ENCODE measurements at places on chromosomes 6 and 20. TPM values are rescaled to one million over a fixed set of nuclear protein-coding genes. Genes with fewer than 3 reads are reported as not detected.

DNA sequence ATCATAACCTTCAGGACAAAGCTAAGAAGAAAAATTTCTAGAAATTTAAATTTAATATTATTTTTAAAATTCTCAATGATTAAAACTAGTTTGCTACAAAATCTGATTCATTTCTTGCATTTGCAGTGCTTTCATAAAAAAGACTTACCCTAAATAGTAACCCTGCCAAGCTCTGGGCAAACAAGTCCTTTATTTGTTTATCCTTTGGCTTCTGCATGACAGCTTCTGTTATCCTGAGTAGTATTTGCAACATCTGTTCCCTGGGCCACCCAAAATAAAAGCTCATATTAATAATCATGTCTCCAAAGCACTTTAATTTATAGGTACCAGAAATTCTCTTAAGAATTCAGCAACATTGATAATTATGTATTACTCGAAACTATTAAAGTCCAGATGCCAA is 101.3 kb downstream of the RALGAPA2 start:
- DNase-seq, result no peak

DNA sequence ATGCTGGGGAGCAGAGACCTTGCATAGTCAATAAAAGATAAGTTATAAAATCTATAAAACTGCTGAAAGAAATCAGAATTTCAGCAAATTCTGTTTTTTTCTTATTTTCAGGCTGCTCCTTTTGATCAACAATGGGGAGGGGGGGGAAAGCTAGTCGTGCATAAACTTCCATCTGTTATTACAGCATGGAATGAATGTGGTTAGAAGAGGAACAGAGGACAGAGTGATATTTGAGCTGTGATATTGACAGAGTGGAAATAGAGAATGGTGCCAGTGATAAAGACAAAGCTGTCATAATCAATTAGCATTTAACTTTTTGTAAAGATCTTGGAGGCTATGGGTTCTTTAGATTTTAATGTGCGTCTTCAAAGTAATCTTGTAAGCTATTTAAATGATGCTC is 43.4 kb upstream of the QKI start:
- DNase-seq, result no peak

DNA sequence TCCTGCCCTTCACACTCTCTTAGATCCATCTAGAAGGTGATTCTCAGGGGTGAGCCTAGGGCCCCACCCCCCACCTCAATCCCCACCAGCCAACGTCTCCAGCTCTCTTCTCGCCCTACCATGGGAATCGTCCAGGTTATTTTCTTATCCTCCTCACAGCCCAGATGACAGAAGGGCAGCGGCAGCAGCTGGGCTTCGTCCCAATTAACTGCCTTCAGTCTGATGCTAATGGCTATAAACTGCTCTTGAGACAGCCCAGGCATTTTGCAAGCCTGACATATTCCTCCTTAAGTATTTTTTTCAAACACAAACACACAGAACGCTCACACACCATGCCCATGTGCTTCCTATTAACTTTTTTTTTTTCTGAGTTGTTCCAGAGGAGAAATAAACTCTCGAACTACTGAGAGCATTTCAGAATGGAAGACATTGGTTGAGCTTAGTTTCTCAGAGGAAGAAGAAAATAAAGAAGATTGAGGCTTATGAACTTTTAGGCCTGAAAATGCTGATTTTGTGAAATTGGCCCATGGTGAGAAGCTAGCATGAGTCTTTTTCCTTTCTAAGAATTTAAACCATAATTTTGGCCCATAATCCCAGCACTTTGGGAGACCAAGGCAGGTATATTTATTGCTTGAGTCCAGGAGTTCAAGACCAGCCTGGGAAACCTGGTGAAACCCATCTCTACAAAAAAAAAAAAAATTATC is 124.6 kb downstream of the EYA2 start:
- no peak for DNase-seq

DNA sequence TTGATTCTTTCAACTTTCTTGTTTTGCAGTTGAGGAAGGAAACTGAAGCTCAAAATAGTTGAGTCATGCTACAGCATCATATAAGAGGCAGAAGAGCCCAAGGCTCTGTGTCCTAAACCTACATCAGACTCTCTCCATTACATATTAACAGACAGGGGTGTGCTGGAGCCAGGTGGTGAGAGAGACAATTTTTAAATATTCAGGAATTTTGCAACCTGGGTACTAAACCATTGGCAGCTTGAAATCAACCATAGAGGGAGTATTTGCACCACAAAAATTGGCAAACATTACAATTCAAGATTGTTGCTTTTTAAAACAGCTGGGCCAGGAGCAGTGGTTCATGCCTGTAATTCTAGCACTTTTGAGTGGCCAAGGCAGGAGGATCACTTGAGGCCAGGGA is 65.8 kb upstream of the SOX4 start:
- DNase-seq, result no peak

- no peak for DNase-seq
Measured at GRCh38 chr6:112613410-112613809, 266.3 kb downstream of the RFPL4B start.

DNA sequence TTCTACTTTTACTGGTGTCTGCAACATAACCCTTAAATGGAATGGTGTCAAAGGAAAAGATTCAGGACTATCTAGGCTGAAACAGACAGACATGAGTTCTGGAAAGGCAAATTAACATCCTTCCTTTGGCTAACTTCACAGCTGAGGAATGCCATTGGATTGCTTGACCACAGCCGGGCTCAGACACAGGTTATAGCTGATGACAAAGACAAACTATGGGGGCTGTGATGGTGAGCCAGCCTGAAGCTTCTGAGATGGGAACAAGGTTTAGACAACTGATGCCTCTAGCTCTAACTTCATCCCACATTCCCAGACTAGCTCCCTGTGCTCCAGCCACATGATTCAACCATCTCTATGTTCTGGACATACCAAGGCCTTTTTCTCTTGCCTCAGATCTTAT is 15.3 kb downstream of the POLR1C start:
- DNase-seq, result no peak

The ANGPT4 gene
- total RNA-seq, result not detected

The SLC32A1 gene
- total RNA-seq, result not detected

The IL20RA gene
- total RNA-seq, result 0.90 TPM
